ENCODE measurements at places on chromosomes 5 and 9.

DNA sequence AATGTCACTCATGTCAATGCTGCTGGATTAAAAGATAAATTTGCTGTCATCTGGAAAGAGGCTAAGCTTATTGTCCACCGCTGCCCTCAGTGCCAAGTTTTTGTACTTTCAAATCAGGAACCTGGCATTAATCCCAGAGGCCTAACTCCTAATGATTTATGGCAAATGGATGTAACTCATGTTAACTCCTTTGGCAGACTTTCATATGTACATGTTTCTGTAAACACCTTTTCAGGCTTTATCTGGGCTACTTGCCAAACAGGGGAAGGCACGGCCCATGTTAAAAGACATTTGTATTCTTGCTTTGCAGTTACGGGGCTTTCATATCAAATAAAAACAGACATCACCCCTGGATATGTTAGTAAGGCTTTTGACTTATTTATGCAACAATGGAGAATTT, 608.0 kb upstream of the ACO1 start:
- no peak for DNase-seq

DNA sequence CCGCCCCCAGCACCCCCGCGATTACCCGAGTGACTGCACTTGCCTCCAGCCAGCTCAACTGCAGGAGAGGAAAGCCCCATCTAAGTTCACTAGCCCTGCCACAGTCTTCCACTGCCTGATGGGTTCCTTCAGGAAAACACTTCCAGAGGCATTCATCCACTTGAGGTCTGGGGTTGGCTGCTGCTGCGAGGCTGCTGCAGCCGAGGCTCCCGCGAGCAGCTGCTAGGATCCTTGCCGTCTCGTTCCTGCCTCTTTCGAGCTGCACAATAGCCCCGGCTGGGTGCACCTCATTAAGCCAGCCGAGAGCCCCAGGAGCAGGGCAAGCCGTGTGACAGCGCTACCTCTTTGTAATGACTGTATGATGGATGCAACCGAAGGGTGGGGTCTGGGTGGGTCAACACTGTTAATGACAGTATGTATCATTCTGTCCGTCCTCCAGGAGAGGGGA, 24.2 kb upstream of the ELAVL2 start:
- DNase-seq, result no peak

DNA sequence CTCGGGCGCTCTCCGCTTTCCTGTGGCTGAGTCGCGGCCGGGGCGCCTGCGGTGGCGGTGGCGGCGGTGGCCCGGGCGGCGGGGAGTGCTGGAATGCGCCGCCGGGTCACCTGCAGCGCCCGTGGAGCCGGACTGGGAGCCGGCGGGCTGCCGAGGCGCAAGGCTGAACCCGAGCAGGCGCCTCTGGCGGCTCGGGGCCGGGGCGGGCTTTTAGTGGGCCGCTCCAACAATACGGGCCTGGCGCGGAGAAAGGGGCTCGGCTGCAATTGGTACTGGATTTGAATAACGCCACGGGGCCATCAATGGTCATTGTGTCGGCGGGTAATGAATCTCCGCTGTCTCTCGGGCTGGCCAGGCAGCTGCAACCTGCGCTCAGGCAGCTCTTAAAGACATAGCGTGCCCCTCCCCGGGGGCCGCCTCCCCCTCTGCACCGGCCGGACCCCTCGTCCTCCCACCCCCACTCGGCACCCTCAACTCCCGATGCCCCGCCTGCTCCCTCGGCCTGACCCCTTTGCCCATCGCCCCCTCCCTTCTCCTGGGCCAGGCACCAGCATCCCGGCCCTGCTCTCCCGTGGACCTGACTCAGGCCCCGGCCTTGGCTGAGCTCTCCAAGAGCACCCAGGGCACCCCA, 22.1 kb downstream of the URM1 start:
- no peak for DNase-seq

GRCh38 chr5:158079097-158079496, 220.2 kb upstream of the CLINT1 start:
- DNase-seq, result no peak

DNA sequence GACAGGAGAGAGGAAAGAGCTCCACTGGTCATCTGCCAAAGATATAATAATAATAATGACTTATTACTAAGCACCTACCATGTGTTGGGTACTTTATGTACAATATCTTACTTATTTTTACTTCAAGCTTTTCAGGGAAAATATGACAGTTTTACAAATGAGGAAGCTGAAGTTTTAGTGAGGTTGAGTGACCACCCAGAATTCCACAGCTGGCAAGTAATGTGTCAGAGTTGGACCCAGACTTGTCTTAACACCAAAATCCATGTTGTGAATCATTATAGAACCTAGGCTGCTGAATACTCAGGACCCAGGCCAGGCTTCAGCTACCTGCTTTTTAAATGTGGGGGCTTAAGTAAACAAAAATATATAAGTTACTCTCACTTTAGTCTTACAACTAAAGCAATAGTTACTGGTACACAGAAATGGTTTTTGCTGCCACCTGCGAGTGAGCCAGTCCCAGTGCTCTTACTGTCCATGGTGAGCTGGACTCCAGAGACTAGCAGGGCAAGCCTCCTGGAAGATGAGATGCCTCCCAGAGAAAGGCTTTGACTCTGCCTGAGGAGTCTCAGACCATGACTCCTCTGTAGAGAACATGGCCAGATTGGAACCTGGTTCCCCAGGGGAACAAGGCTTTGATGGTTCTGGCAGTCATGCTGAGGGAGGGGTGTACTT, 29.9 kb downstream of the RUSC2 start:
- DNase-seq, result no peak

GRCh38 chr9:137764981-137765380, 112.6 kb upstream of the CACNA1B start:
- DNase-seq, result no peak

- no peak for DNase-seq
Measured at GRCh38 chr5:141478321-141478945, 2.7 kb downstream of the PCDHGC3 start.

GRCh38 chr5:65695162-65695755, 26.6 kb downstream of the SGTB start:
- no peak for DNase-seq

DNA sequence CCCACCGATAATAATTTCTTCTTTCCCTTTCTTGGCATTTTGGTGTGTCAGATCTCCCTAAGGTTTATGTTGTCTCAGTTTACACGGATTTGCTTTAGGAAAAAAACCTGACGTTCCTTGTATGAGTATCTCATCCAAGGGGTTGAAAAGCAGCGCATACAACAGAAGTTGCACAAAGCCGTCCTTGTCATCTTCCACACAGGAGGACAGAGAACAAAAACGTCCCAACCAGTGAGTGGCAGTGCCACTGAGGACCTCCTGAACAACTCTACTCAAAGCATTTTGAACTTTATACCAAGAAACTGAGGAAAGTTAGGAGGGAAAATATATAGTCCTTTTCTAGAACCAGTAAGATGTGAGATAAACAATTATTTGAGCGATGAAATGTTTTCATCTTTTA, 547.0 kb downstream of the PDE4D start:
- no peak for DNase-seq

DNA sequence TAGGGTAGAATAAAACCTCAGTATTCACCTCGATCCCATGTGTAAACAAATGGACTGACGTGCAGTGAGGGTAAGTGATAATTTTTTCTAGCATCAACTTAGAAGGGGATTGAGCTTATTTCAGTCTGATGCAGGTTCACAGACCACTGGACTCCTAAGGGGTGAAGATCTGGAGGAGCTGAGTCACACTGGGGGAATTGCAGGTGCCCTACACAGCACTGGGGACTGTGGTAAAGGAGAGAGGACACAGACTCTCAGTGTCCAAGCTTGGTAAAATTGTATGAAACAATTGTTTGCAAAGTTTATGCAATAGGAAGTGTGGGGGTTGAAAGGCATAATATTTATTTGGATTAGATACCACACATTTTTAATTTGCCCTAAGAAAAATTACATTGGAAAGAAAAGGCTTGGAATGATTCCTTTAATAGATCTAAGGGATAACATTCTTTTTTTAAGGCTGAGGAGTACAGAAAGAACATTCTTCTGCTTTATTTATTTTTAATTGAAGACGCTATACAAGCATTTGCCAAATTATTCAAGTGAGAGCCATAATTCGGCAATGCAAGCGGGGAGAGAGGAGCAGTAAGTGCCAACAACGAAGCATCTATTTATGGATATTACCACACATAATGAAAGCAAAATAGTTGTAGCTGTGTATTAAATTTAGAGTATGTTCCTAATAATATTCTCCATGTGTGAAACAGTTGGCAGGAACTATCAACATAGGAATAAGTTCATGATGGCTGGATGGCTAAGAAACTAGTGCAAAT, 766.9 kb upstream of the ADAMTS16 start:
- no peak for DNase-seq

DNA sequence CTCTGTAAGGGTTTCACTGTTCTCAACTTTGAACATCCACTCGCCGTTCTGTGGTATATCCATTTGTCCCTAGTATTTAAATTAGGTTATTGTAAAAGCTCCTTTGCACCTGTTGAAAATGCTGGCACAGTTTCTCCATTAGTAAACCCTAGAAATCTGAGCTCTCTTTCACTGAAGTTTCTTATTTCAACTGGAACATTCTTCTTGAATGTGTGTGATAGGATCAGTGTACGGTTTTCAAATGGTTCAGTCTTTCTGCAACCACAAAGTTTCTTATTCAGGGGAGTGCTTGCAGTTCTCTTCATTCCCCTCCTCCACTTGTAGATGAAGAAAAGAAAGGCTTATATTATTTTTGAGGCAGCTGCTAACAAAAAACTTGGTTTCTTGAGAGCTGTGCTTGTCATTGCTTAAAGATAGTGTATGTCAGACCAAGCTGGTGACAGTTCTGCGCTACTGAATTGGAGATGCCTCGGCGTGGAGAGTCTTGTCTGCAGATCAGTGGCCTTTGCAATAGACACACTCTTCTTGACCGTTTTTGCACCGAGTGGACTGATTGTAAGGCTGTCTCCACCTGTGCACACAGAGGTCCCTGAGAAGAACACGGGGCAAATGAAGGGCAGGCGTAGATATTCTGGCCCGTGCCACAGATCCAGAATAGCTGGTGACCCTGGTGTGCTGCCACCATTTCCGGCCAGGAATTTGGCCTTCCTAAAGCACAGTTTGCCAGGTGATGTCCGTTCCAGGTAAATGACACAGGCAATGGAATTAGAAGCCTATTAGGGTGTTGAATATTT, 102.2 kb downstream of the TRIO start:
- DNase-seq, result no peak

- no peak for DNase-seq
Measured at GRCh38 chr5:10233505-10233904, 16.2 kb downstream of the ATPSCKMT start.

GRCh38 chr9:72156586-72156985, 7.3 kb downstream of the GDA start:
- no peak for DNase-seq

DNA sequence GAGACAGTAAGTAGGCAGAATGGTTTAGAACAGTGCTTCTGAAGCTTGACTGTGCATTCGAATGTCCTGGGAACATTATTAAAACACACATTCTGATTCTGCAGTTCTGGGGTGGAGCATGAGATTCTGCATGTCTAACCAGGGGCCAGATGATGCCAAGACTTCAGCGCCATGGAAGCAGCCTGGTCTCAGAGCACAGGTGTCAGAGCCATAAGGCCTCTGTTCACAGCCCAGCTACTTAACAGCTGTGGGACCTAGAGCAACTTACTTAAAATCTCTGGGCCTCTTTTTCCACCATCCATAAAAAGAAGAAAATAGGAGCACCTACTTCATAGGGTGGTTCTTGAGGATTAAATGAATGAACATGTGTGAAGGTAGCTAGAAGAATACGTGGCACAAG, 84.0 kb downstream of the GNAQ start:
- DNase-seq, result no peak

GRCh38 chr5:116265471-116265870, 180.6 kb downstream of the COMMD10 start:
- no peak for DNase-seq

GRCh38 chr5:78985116-78985724, at the start of gene ARSB:
ARSB (minus strand) TSS chr5:78985310; CDS start chr5:78985248, 62 bp downstream.
- DNase-seq, result no peak

- DNase-seq, result no peak
Measured at GRCh38 chr9:84997472-84997871, 327.9 kb downstream of the NTRK2 start.

DNA sequence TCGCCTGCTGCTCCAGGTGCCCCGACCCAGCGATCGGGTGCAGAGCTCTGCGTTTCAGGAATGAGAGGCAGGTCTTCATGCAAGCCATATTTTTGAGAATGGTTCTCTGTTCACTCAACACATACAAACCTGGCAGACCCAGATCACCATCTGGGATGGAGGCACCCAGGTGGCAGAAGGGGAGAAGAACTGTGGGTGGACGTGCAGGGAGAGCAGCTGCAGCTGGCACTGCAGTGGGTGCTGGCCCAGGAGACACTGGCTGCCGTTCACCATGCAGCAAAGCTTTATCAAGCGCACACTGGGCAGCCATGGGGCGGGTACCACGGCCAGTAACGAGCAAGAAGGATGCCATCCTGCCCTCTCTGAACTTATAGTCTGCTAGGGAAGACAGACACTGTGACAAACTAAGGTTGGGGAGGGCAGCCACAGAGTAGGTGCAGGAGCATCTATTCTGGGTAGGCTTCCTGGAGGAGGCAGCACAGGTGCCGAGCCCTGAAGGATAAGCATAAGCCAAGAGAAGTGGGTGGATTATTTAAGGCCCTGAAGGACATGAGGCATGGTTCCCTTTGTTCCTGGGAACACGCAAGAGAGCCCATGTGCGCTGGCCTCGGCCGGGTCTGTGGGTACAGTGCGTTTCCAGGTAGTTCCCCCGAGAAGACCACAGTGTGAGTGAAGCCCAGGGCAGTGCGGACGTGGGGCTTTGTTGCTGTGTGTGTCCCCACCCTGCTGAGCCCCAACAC, 46.2 kb upstream of the FCN2 start:
- DNase-seq, result no peak

DNA sequence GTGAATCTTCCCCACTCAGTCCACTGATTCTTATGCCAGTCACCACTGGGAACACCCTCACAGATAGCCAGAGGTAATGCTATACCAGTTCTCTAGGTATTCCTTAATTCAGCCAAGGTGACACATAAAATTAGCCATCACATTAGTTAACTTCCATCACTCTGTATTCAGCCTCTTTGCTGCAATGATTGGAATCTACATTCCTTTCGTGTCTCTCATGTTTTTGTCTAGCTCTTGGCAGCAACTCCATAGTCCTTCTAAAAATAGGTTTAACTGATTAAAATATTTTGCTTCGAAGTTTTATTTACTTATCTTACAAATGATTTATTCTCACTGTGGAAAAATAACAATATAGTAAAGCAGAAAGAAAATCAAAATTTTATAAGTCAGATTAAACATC, 19.6 kb upstream of the RNF20 start:
- no peak for DNase-seq

GRCh38 chr5:96839071-96839592, 31.4 kb upstream of the ERAP1 start:
- DNase-seq, result no peak

GRCh38 chr5:131481569-131481968, 153.5 kb downstream of the RAPGEF6 start:
- no peak for DNase-seq

Data from cortex of kidney (tissue), 1 donor.